Activated T-cell treated with anti-CD3 and anti-CD28 coated beads for 4 hours (primary cell): ENCODE measurements at places on chromosomes 5 and 9.

GRCh38 chr9:128936171-128936865, 11.1 kb downstream of the DOLK start:
- DNase-seq, result no peak

- no peak for DNase-seq
Measured at GRCh38 chr5:151646334-151646733, 40.4 kb downstream of the SPARC start.

DNA sequence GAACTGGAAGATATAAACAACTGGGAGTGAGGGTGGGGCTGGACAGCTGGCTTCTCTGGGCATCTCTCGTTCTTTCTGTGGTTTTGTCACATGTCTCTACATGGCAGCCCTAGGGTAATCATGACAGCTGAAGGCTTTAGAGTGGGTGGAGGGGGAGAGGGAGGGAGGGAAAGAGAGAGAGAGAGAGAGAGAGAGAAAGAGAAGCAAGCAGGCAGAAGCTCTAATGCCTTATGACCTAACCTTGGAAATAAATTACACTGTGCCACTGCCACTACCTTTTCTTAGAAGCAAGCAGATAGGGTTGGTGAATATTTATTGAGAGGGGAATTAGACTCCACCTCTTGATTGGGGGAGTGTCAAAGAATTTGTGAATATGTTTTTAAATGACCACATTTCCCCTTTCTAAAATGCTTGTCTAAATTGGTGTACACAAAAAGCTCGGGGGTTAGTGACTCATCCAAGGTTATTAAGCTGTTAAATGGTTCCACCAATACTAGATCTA, 2.6 kb upstream of the DAPK1 start:
- no peak for DNase-seq

DNA sequence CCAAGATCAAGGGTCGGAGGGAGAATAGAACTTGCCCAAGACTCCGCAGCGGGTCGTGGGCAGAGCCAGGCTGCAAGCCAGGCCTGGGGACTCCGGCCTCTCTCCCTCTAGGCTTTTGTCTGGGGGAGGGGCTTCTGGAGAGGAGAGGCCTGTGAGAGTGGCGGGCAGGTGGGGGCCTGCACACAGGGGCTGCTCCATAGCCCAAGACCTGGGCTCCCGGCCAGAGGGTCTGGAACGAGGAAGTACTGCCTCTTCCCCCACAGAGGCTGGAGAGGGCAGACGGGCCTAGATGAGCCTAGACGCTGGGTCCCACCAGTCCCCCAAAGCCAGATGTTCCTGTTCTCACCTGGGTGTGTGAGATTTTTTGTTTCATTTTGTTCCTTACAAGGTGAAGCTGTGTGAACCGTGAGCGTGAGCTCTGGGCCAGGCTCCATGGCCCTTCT, 5.2 kb upstream of the ST6GALNAC6 start:
- no peak for DNase-seq

- DNase-seq, result no peak
Measured at GRCh38 chr9:133956520-133957076, 35.5 kb downstream of the VAV2 start.

DNA sequence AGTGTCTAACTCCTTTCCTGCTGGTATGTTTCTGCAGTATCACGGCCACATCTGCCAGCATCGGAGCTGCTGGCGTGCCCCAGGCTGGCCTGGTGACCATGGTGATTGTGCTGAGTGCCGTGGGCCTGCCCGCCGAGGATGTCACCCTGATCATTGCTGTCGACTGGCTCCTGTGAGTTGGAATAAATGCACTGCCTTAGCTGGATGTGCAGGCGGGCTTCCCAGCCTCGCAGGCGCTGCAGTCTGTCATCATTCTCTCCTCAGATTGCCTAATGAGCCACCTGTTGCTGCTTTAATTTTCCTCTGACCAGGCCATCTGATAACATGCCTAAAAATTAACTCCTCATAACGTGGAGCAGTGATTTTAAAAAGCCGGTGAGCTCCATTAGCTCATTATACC, 79.1 kb upstream of the PLPP6 start:
- no peak for DNase-seq

GRCh38 chr9:95626885-95627558, 110.3 kb upstream of the PTCH1 start:
- DNase-seq, result peak; percentile 19

GRCh38 chr9:14261616-14262015, 52.3 kb downstream of the NFIB start:
- DNase-seq, result no peak

DNA sequence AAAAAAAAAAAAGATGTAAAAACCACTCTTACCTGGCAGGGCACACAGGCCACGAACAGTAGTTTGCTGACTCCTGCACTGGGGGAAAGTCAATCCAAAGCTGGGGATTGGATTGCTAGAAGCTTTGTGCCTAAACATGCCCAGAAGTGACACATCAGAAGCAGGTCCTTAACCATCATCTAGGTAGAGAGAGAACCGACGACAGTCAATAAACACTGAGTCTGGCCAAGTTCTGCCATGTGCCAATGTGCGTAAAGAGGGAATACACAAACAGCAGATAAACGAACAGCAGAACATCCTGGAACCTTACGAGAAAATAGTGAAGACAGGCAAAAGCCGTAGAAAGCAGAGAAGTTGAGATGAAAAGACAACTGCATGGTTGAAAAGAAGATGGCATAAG, 14.9 kb downstream of the SFXN1 start:
- no peak for DNase-seq

DNA sequence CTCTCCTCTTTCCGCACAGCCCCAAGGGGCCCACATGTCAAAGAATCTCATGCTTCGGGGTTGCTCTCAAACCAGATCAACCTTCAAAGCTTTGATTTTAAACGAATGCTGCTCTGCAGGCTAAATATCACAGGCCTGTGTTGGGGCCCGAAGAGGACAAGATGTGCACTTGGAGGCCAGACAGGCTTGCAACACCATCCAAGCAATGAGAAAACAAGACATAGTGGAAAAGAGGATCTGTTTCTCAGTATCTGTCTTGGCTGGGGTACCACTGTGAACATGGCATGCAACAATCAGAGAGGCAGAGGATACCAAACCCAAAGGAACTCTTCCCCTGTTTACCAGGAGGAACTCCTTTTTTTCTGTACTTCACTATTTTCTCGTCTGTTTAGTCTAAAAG, 321.8 kb downstream of the SLIT3 start:
- DNase-seq, result no peak

- DNase-seq, result no peak
Measured at GRCh38 chr9:128244837-128245231, 31.0 kb downstream of the GOLGA2 start.

GRCh38 chr9:69980041-69980440, 63.6 kb upstream of the MAMDC2 start:
- DNase-seq, result no peak

GRCh38 chr9:104544644-104545043, 8.0 kb upstream of the OR13C3 start:
- DNase-seq, result no peak

DNA sequence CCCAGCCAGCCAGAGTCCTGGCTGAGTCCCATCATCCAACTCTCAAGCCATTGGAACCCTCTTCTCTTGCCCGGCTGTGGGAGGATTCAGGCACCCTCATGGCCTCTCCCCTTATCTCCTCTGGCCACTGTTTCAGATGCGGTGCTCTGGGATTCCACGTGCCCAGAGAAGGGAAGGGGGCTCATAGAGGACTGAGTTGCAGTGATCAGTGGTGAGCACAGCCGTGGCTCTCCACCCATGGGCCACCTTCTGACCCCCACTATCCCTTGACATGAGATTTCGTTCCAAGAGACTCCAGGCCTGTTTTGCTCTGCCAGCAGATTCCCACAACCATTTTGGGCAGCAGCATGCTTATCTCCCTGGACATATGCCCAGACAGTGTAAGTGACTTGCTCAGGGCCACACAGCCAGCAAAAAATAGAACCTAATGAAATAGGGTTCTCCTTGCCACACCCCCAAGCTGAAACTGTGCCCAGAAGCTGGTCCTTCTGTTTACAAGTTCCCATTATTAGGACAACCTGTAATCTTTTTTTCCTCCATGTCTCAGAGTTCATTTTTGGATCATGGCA, 2.7 kb downstream of the GPX3 start:
- DNase-seq, result no peak

DNA sequence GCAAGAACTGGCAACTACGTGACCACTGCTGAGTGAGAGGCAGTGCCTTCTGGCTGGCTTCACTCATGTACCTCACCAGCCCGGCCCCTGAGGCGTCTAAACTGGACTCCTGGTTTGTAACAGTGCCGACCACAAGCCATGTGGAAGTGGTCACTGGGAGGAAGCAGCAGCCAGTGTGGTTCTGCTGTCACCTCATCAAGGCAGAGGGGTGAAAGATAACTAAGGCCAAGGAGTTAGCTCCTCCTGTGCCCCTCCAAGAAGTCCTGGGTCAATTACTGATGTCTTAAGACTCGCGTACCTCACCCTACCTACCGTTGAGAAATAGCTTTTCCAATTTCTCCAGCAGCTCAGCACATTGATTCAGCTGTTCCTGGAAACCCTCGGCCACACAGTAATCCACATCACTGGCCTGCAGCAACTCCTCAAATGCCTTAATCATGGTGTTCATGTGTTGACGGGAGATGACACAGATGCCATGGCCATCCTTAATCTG, 142.9 kb downstream of the CDK5RAP2 start:
- no peak for DNase-seq

DNA sequence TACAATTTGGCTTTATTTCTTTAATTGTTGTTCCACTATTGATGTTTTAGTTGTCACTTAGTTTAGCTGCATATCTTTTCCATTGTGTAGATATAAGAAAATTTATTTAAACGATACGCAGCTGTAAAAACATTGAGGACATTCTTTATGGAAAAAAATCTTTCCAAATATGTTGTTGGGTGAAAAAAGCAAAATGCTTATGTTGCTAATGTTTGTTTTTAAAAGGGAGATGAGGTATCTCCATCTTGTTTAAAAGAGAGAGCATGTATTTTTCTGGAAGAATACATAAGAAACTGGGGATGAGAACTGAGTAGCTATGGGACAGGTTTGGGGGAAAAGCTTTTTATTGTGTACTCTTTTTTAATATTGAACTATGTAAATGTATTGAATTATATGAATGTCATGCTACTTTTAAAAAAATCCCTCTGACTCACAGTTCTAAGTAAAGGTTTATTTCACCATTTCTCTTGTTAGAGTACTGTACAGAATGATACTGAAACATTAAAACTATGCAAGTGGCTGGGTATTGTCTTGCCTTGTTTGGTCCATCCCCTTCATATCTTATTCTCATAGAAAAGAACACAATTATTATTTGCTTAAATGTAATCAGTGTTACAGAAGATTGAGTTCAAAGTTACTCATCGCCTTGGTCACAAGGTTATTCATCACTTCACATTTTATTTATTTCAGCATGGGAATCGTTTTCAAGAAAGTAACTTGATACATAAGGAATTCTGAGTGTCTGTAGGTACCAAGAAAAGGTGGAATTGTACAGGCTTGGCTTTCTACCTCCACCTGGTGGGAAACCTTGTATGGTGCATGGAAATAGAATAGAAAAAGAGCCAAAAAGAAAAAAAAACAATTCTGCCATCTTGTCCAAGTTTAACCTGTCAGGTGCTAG, 85.8 kb downstream of the RIC1 start:
- no peak for DNase-seq

DNA sequence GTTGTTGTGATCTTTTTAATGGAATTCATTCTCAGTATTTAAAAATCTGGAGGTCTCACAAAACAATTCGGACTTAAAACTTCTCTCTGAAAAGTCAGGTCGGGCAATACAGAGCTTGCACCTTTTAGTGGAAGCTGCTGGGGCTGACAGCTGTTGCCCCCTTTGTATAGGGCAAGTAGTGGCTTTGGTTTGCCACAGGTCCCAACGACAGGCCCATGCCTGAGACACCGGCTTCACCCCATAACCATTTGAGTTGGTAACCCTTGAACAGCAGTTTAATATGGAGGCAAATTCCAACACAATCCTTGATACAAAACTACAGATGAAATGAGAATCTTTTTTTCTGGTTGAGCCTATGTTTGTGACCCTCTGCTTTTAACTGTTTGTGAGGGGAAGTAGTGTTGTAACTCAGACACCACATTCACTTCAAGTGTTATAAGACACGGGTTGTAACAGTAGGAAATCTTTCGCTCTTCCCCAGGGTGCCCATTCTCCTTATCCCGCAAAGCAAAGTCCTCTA, 752 bp upstream of the GLRX start:
- no peak for DNase-seq

DNA sequence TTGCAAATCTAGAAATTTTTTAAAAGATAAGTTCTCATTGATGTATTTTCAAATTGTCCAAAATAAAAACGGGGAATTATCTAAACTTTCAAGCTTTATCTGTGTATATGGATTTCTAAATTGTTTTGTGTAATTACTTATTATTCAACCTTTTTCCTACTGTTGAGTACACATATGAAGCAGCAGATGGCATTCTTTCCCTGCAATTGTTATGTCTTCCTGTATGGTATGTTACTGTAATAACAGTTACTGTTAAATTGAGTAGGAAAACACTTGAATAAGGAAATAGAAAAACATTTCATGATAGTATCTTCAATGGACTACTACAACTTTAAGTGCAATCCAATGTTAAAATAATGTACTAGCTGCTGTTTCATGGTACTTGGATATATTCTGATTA, 124.8 kb downstream of the RANBP17 start:
- DNase-seq, result no peak

- DNase-seq, result no peak
Measured at GRCh38 chr5:77847814-77848290, 71.7 kb upstream of the TBCA start.

- DNase-seq, result no peak
Measured at GRCh38 chr9:18638371-18639249, 164.7 kb downstream of the ADAMTSL1 start.

DNA sequence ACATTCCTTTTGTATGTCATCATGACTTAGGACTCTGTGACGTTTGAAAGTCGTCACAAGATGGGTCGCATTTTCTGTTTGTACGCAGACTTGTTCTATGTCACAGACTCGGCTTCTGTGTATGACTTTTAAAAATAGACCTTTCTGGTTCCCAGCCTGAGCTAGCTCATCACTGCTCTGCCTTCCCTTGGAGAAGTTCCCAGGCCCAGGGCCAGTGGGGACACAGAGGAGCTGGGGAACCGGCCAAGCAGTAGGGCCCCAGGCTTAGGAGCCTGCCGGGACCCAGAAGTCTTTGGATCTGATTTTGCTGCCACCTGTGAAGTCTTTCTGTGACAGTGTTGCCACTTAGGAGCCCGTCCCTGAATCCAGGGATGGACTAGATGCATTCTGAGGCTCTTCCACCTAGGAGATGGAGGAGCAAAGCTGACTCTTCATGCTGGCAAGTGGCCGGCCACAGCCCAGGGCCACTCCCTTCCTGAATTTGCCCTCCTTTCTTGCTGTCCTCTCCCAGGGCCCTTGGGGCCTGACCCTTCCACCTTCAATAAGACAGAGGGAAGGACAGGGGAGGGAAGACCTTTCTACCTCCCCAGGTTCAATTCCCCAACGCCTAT, 18.1 kb upstream of the UBE2QL1 start:
- DNase-seq, result no peak
